Caco-2 (cell line): ENCODE measurements at places on chromosomes 2 and 18. TPM values are rescaled to one million over a fixed set of nuclear protein-coding genes. Genes with fewer than 3 reads are reported as not detected.

Gene LOXHD1
- total RNA-seq: not detected in 2 replicates

Gene LMAN2L
- 27.4 and 30.2 TPM in 2 replicates for total RNA-seq

Gene ADD2
- not detected in 2 replicates for total RNA-seq

Gene UGT1A10
- 0.77 and 1.0 TPM in 2 replicates for total RNA-seq

Gene GEN1
- total RNA-seq: 33.3 and 36.5 TPM in 2 replicates
